ENCODE measurements at places on chromosomes 16 and 17.

DNA sequence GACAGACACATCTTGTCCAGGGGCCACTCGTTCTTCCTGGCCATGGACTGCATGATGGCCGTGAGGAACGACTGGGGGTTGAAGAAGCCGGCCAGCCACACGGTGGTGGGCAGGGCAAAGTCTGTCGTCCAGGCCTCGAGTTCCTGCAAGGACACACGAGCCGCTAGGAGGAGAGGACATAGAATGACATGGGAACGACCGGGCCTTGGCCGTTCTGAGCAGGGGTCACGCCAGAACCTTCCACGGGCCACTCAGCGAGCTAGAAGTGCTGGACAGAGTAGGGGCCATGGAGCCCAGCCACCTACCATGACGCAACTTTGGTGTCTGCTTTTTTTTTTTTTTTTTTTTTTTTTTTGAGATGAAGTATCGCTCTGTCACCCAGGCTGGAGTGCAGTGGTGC, 47.0 kb downstream of the PGS1 start:
- DNase-seq, result no peak

DNA sequence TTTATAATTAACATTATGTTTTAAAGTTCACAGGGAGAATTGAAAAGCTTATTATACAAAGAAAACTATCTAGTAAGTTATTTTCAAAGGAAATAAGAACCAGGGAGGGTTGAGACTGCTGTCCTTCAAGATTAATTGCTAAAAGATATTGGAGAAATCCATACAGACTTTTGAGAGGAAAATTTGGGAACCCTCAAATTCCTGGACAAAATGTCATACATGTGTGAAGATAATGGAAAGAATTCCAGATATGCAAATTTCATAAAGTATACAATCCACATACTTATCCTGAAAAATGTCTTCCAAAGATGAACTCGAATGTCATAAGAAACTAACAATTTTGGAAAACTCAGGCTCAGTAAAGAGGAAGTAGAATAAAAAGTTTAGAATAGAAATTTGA, 213.8 kb downstream of the HS3ST3A1 start:
- no peak for DNase-seq

GRCh38 chr17:7380321-7380720, 568 bp upstream of the TNK1 start:
- no peak for DNase-seq

DNA sequence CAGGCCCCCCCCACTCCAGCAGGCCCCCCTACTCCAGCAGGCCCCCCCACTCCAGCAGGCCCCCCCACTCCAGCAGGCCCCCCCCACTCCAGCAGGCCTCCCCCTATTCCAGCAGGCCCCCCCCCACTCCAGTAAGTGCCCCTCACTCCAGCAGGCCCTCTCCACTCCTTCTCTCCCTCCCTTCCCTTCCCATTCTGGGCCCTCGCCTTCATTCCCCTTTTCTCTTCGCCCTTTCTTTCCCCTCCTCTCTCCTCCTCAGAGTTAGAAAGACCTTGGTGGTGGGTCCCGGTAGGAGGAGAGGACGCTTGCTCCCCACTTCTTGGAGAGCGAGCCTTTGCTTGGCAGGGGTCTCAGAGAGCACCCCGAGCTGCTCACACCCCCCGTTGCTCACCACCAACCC, 177.0 kb upstream of the TNRC6C start:
- DNase-seq, result no peak

- DNase-seq, result no peak
These were observed 116.0 kb downstream of the RPTOR start for GRCh38 chr17:80660527-80661198.

DNA sequence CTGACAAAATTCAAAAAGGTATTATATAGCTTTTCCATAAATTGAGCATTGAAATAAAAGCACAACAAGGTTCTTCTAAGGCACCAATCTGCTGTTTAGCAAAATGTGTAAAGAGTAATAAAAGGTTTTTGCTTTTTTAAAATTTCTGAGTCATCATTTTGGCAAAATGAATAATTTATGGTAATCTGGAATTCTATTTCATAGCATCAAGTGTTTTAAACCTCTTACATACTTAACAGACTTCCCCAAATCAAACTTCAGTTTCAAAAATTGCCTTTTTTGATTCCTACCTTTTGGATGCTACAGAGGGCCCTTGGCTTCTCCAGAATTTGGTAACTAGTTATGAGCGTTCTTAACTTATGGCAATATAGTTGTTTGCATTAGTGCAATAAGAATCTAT, 154.0 kb upstream of the ELAC2 start:
- no peak for DNase-seq

DNA sequence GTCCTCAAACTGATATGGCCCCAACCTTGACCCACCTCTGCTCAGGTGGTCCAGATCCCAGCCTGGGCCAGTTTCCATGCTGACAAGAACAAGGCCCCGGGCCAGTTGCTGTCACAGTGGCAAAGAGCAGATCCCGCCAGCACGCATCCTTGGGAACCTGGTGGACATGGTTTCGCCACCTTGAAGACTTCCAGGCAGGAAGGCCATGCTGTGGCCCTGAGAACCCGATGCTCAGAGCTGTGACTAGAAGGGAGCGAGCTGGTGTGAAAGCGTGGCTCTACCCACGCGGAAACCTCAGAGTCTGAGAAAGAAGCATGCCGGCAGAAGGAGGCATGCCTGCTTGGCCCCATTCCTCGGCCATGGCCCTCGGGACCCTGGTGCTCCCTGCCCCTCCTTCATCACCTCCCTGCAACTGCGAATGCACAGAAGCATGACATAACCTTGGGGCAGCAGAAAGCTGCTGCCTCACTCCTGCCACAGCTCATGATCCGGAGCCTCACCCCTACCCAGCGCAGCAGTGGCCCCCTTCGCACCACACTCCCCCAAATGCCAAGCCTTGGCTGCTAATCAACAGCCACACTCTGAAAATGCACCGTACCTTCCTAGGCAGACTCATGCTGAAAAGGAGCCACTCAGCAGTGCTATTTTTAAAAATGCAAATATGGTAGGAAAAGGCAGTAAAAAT, 33.2 kb downstream of the UBE2O start:
- no peak for DNase-seq

GRCh38 chr17:82863383-82863940, 23.6 kb upstream of the ZNF750 start:
- DNase-seq, result no peak

- no peak for DNase-seq
These were observed 199.5 kb upstream of the NLRP1 start for GRCh38 chr17:5783851-5784250.
